PC-9 (cell line): ENCODE measurements at places on chromosomes 4 and X. TPM values are rescaled to one million over a fixed set of nuclear protein-coding genes. Genes with fewer than 3 reads are reported as not detected.

- H3K4me1 ChIP-seq, result no peaks in the 10 kb centered on the region
- H3K36me3 ChIP-seq, result no peaks in the 10 kb centered on the region
- no peak for DNase-seq
- no peak overlapping the region for H3K27ac ChIP-seq
- H3K27me3 ChIP-seq, result no peaks in the 10 kb centered on the region
Measured at GRCh38 chr4:45409536-45409935, 683.2 kb upstream of the GNPDA2 start.

DNA sequence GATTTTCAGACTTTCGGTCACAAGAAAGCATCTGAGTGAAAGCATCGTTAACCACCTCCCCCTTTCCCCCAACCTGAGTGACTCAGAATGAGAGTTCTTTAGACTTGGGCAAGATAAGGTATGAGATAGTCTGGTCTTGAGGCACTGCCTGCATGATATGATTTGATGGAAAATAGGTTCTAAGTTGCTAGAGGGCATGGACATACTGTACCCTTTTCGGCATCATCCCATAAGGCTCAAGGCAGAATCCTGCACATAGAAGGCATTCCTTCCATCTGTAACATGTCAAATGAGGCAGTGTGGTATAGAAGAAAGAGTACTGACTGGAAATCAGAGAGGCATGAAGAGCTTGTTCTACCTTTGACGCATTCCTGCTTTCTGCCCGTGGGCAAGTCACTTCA lies 16.8 kb upstream of the AMOT start:
- H3K27me3 ChIP-seq, result no peaks in the 10 kb centered on the region
- H3K4me1 ChIP-seq, result peaks cover 11% of the 10 kb centered on the region
- H3K4me3 ChIP-seq, result no peak overlapping the region
- no peak overlapping the region for H3K27ac ChIP-seq

SASH3 gene
- total RNA-seq, result not detected in 2 replicates

DNA sequence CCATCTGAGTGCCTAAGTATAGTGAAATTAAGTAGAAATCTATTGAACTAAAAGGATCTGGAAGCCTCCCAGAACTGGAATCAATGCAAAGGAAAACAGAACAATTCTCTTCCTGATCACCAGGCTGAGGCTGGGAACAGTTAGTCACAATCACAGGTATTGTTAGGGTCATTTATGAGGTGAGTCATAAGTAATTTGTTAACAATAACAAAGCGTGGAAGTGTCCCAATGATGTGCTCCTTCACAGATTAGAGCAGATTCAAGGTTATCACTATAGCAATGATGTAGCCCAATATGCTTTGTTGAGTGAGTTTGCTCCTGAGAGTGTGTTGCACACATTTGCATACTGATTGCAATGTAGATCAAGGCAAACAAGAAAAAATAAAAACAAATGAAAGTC lies 228.1 kb downstream of the ZNF674 start:
- peak overlapping the region; percentile 60 for H3K27ac ChIP-seq
- H3K27me3 ChIP-seq, result no peaks in the 10 kb centered on the region
- H3K4me1 ChIP-seq, result no peaks in the 10 kb centered on the region
- peak; percentile 71 for DNase-seq

PHF8 gene
- 40.0 and 56.4 TPM in 2 replicates for total RNA-seq
